ENCODE measurements at places on chromosomes 6 and 20. TPM values are rescaled to one million over a fixed set of nuclear protein-coding genes. Genes with fewer than 3 reads are reported as not detected.

- DNase-seq, result no peak
These were observed 12.4 kb downstream of the SERPINB1 start for GRCh38 chr6:2829253-2829652.

- DNase-seq, result no peak
These were observed 149.7 kb upstream of the TMEM170B start for GRCh38 chr6:11387707-11388430.

- no peak for DNase-seq
These were observed 8.6 kb downstream of the MAN1A1 start for GRCh38 chr6:119340796-119341487.

- no peak for DNase-seq
These were observed 429.0 kb upstream of the NRSN1 start for GRCh38 chr6:23696992-23697391.

GRCh38 chr6:163679753-163680152, 265.2 kb downstream of the QKI start:
- no peak for DNase-seq

- no peak for DNase-seq
These were observed 548.2 kb upstream of the FLRT3 start for GRCh38 chr20:14885661-14886060.

GRCh38 chr20:36467076-36467999, 74.0 kb upstream of the MYL9 start:
- DNase-seq, result no peak

The TASP1 gene
- total RNA-seq, result 10.8 TPM

The TMEM244 gene
- not detected for total RNA-seq

The PGC gene
- total RNA-seq, result not detected
